ENCODE measurements at places on chromosomes 3 and 15. TPM values are rescaled to one million over a fixed set of nuclear protein-coding genes. Genes with fewer than 3 reads are reported as not detected.

TGM4 gene
- polyA plus RNA-seq: 0.13 TPM

GRCh38 chr15:58438956-58439355 lies 7.2 kb downstream of the LIPC start:
- no peak for DNase-seq

DNA sequence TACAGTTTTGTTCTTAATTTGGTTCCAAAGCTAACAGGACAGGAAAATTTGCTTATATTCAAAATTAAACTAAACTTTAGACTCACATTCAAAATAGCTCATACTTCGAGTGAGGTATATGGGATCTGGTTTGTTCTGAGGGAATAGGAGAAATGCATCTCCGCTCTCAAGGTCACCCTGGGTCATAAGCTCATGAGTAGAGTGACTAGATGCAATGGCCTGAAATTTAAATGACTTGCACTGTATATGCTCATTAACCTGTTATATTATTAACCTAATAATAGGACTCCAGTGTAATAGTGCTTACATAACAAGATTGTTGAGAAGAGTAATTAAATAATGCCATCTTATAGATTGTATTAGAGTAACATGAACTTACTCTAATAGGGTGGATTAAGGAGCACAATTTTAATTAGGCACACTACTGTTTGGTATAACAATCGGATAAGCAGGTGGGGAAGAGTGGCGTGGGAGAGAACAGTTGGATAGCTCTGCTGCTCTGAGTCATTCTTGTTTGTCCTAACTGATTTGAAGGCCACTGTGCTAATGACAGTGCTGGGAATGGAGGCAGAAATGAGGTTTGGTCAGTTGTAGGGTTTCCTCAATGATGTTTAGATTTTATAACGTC lies 5.2 kb downstream of the NKTR start:
- no peak for DNase-seq

DNA sequence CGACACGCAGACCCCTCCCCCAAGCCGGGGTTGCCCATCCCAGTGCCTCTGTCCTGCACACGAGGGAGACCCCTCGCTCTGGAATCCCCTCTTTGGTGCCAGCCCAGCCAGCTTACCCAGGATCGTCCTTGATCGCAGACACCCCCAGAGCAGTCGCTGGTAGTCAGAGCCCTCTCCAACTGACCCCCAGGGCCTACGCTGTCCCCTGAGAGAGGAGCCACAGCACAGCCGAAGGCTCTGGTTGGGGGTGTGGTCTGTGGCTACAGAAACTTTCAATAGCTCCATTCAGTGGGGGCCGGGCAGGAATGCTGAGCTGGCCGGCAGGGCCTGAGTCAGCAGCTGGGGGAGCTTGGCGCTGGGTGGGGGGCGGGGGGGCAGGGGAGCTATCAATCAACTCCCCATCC lies at the start of gene LCTL:
TSS of gene LCTL (minus strand) at position 258 of the 404 bp plus-strand sequence. CDS start 633 bp downstream, outside the sequence.
- DNase-seq: no peak

GRCh38 chr3:42070524-42070923 lies 20.6 kb upstream of the TRAK1 start:
- DNase-seq: no peak

- no peak for DNase-seq
These were observed 22.0 kb upstream of the ZCWPW2 start for GRCh38 chr3:28326458-28326926.

DNA sequence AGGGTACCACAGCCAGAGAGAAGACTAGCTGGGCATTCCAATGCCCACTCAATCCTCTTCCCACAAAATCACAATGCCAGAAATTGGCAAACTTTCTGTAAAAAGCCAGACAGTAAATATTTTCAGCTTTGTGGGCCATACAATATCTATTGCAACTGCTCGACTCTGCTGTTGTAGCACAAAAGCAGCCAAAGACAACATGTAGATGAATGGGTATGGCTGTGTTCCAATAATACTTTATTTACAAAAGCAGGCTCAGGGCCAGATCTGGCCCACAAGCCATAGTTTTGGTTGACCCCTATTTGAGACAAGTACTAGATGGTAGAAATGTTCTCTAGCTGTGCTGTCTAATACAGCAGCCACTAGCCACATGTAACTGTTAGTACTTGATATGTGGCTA lies 330.9 kb downstream of the ERC2 start:
- no peak for DNase-seq

SPATA12 gene
- 0.17 TPM for polyA plus RNA-seq

C3orf49 gene
- polyA plus RNA-seq: 1.2 TPM

DNA sequence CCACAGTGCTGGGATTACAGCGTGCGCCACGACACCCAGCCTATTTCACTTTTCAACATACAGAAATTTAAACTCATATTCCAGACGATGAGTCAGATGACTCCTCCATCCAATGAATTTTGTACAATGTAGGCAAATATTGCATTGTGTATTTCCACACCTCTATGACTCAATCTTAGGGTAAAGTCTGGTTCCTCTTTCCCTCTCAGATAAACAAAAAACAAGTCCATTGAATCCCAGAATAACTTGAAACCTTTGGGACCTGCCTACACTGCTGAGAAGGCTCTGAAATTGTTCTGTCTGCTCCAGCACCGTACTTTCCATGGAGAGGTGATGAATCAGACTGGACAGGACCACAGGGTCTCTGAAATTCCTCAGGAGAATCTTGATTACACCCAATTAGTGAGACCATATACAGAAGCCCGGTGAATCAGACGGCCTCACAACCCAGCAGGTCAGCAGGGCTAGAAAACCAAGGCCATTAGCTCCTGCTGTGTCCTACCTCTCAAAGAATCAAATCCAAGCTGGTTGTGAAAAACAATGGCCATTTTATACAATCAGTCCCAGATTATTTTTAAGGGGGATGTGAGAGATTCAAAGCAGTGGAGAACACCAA lies 112.6 kb downstream of the ERC2 start:
- no peak for DNase-seq

DNA sequence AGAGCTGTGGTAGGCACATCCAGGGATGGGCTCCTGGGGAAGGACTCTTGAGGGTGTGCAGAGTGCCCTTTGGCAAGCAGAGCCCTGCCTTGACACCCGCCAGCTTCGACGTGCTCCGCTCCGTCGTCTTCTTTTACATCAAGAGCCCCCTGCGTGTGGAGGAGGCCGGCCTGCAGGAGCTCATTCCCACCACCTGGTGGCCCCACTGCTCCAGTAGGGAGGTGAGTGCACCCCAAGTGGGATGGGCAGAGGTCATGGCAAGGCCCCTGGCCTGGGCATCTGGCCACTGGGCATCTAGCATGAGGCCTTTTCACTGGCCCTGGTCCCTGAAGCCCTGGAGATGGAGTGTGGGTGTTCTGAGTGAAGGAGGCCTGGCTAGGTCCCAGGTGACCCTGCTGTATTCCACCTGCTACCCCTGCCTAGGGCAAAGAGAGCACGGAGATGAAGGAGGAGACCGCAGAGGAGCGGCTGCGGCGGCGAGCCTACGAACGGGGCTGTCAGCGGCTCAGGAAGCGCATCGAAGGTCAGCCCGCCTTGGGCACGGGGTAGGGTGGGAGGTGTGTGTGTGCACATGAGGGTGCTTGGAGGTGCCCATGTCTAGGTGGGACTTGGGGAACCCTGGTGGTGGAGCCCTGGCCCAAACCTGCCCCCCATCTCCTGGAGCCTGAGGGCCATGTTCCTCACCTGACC lies 12.2 kb downstream of the RNF123 start:
- DNase-seq: no peak

DNA sequence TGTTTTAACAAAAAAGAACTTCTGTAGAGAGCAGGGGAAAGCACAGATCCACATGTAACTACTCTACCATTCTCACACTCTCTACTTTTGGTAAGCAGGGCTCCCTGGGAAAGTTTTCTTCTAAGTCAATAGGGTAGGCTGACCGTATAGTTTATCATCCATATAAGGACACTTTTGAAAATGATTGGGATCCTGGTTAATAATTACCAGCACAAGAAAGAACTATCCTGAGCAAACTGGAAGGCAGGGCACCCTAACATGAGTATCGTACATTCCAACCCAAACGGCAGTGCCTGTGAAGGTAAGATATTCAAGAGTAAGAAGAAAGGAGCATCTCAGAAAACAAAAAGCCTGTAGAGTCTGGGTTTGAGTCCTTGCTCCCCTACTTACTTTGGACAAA lies 22.1 kb downstream of the SUSD5 start:
- no peak for DNase-seq

DNA sequence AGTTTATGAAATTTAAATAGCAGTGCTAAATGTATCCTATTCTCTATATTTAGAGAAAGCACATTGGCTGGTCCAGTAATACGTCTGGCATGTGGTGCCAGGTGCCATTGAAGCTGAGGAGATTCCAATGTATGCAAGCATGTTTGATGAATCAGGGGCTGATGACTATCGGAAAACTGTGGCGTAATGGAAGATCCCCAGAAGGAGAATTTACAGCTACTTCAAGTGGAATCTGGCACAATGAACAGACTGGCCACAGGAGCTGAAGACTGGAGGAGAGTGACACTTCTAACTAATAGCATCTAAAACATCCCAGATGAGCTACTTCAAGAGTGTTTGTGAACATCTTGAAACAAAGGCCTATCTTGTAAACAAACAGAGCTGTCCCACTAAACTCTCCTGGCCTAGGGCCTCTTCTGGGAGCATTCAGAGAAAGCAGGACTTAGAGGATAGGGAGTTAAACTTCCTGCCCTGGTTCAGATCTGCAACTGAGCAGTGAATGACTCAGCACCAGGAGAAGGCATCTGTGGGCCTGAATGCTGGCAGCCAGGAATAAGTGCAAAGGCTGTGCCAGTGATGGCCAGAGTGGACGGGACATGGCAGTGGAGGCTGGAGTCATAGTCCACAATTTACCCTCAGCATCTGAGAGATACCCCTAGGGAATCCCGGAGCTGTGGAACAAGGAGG lies 15.2 kb upstream of the ACTC1 start:
- no peak for DNase-seq

DOCK3 gene
- polyA plus RNA-seq: 1.2 TPM

PTH1R gene
- 247 TPM for polyA plus RNA-seq

DNA sequence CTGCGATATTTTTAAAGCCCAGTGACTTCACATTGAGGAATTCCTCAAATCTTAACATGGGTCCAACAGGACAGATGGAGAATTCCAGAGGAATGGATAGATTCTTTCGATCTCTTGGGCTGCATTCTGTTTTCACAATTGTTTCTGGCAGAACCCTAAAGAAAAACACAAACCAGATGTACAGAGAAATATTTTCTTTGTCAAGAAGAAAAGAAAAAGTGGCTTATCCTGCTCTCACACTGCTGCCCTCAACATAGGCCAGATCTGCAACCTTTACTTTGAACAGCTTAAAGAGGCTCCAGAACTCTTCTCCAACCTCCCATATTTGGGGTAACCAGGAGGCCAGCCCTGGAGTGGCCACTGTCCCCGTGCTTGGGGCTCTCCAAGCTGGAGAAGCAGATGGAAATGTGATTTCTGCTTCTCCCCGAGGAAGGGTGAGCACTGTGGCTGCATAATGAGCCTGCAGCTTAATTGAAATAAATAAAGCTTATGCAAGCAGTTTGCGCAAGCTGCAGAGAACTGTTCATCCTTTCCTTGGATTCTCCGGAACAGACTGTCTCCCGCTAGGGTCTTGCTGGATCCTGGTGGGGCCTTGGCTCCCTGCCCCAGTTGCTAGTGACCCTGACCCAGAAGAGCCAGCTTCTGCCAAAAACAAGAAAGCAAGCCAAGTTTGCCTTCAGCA lies 453.2 kb upstream of the PROK2 start:
- DNase-seq: no peak

GRCh38 chr15:77649017-77649416 lies 16.3 kb upstream of the LINGO1 start:
- no peak for DNase-seq

GRCh38 chr3:126895178-126896066 lies 87.5 kb upstream of the PLXNA1 start:
- DNase-seq: no peak

DNA sequence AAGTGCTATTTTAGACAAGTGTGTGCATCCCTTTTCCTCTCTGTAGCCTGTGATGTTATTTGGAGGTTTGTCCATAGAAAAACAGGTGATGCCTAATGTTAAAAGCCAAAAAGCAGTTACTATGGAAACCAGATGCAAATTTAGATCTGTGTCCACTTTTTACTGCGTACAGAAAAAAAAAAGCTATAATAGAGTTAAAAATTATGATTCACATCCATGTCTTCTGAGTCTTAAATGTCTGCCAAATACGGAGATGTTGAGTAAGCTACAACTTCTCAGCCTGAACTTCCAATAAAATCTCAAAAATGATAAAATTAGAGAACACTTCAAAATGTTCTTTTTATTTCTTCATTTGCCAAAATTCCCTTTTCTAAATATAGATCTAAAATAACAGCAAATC lies 74.2 kb upstream of the GAP43 start:
- no peak for DNase-seq

ADGRG7 gene
- 0.25 TPM for polyA plus RNA-seq

- DNase-seq: no peak
These were observed 183.7 kb upstream of the LMCD1 start for GRCh38 chr3:8317661-8318649.

DNA sequence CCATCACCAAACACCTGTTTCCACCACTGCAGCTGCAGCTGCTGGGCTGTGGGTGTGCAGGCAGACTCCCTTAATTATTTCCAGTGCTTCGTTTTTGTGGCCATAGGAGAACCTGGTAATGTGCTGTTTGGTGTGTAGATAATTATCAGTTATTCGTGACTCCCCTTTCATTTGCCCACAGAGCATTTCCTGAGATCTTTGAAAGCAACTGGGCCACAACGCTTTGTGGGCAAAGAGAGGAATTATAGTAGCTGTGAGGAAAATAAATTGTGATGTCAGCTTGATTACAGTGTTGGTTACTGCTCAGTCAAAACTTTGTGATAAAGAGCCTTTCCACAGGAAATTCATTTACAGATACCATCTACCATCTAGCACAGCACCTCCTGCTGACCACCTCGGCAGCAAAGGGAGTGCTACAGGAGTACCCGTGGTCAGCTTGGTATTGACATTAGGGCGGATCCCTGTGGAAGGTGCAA lies 193.3 kb upstream of the SLCO3A1 start:
- no peak for DNase-seq

- DNase-seq: no peak
These were observed 11.2 kb upstream of the MST1R start for GRCh38 chr3:49914906-49915305.

DNA sequence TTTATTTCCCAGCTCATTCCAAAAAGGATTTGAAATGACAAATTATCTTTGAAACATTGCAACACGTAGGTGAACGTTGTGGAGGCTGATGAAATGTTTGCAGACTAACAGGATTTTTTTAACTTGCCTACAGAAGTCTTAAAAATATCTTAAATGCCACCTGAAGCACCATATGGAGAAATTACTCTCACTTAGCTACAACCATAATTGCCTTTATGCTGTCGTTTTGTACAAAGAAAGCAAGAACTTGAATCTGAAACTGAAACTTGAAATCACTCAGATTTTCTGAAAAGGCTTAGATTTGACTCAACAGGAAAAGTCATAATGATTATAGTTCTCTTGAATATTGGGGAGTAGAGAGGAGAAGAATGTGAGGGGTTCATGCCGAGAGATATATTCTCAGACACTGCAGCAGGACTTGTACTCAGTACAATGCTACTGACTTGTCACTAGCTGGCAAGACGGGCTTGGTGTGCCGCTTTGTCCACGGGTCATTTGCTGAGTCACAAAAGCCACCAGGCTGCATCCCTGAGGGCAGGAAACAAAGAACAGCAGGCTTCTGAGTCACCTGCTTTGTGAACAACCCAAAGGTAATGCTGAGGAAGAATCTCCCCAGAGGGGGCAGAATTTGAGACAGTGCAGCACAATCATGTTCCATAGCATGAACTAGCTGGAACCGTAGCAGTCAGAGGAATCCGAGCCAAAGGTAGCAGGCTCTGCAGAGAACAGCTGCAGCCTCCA lies 7.1 kb upstream of the FMN1 start:
- peak; percentile 34 for DNase-seq

Data from renal pelvis (tissue), 12 donors.